ENCODE measurements at places on chromosomes 12 and 14.

GRCh38 chr12:47032644-47033043 is 46.8 kb upstream of the PCED1B start:
- DNase-seq: no peak

- DNase-seq: no peak
Observed at GRCh38 chr12:30962047-30962446, 35.5 kb downstream of the TSPAN11 start.

- DNase-seq: no peak
Observed at GRCh38 chr12:112810235-112810917, 18.8 kb downstream of the RPH3A start.

DNA sequence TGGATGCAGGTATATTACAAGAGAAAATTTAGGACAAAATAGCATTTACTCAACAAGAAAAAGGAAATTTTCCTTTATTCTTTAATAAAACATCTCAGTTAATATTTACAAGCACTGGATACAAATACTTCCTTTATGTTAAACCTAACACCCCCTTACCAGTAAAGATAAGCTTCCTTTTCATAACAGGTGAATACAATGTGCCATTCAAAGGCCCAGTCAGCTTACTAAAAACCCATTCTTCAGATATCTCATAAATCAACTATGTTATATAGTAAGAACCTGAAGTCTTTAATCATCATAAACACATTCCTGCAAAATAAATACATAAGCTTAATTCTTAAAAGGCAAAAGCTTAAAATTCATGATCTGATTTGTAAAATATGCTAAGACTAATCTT is 52.6 kb downstream of the LRP6 start:
- DNase-seq: no peak

- peak; percentile 71 for DNase-seq
Observed at GRCh38 chr12:117101953-117102799, 3.0 kb upstream of the TESC start.

- no peak for DNase-seq
Observed at GRCh38 chr14:77124345-77125280, 17.0 kb downstream of the ZDHHC22 start.

DNA sequence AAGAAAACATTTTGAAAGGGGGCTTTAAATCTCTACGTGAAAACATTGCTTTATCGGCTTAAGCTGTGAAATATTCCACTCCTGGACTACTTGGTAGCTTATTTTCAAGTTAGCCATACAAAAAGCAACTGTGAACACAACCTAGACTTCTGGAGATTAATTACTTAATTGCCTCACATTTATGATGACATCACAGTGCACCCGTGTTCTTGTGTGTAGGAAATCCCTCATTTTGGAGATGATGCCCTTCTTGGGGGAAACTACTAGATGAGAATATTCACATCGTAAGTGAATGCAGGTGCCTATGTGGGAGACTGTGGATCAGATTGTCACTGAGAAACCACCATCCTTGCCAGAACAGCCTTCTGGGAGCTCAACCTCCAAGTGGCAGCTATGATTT is 10.5 kb upstream of the B4GALNT3 start:
- DNase-seq: no peak

- no peak for DNase-seq
Observed at GRCh38 chr12:57849035-57849434, 2.5 kb upstream of the CTDSP2 start.

GRCh38 chr14:91835197-91835919 is 32.0 kb downstream of the TC2N start:
- peak; percentile 18 for DNase-seq

DNA sequence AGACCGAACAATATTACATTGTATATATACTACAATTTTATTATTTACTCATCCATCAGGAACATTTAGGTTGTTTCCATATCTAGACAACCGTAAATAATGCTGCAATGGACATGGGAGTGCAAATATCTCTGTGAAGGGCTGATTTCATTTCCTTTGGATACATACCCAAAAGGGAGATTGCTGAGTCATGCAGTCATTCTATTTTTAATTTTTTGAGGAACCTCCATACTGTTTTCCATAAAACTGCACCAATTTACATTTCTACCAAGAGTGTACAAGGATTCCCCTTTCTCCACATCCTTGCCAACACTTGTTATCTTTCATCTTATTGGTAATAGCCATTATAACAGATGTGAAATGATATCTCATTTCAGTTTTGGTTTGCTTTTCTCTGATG is 84.7 kb downstream of the SLC41A2 start:
- no peak for DNase-seq

- DNase-seq: peak; percentile 64
Observed at GRCh38 chr12:107684990-107685359, 624 bp upstream of the PWP1 start.

GRCh38 chr14:72948481-72949138 is 22.3 kb downstream of the DCAF4 start:
- peak; percentile 16 for DNase-seq

DNA sequence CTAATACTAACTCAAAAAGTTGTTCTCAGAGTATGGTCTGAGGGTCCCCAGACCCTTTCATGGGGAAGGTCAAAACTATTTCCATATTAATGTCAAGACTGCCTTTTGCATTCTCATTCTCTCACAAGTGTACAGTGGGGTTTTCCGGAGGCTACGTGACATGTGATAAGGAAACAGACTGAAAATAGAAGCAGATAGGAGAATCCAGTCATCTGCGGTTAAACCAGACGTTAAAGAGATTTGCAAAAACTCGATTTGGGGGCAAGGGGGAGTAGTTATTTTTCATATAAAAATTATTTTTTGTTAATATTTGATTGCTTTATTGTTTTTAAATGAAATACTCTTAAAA is 1.0 kb upstream of the NAP1L1 start:
- DNase-seq: no peak

DNA sequence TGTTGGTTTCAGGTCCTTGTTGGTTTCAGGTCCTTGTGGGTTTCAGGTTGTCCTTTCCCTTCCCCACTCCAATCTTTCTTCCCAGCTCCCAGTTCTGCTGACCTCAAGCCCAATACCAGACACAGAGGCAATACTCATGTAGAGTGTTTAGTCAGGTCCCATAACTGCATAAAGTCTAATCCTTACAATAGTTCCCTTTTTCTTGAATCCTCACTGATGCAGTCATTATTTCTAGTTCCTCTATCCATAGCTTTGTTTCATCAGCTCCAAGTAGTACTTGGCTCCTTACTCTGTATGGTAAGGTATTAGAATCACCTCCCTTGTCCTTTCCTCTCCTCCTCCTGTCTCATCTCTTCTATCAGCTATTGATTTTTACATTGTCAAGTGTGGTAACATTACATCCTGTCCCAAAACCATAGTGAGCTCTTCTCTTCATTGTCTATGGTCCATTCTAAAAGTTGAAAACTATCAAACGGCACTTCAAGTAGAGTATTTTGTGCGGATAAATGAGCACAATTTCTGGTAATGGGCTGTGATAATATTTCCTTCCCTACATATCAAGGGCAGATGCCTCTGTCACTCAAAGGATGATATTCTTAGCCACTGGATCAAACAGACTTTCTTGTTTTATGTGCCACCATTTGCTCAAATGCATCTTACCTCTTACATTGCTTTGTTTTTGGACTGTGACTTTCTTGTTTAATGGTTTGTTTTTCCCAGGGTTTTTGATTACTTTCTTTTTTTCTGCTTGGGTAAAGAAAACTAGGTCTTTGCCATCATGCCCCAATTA is 57.2 kb upstream of the JDP2 start:
- no peak for DNase-seq

- peak; percentile 10 for DNase-seq
Observed at GRCh38 chr12:71392521-71393145, 47.0 kb upstream of the LGR5 start.

- DNase-seq: no peak
Observed at GRCh38 chr14:59341858-59342477, 123.2 kb downstream of the GPR135 start.
